ENCODE measurements at places on chromosomes 12 and 14. TPM values are rescaled to one million over a fixed set of nuclear protein-coding genes. Genes with fewer than 3 reads are reported as not detected.

TEX22 gene
- polyA plus RNA-seq, result 21.5 TPM

TMEM119 gene
- polyA plus RNA-seq, result 17.1 TPM

NRL gene
- polyA plus RNA-seq, result 8.2 TPM

ACRBP gene
- polyA plus RNA-seq, result 715 TPM

CLEC4E gene
- 0.98 TPM for polyA plus RNA-seq

KCNH5 gene
- 0.53 TPM for polyA plus RNA-seq

All from testis (tissue), 5 donors.